ENCODE measurements at places on chromosomes 6 and 20.

DNA sequence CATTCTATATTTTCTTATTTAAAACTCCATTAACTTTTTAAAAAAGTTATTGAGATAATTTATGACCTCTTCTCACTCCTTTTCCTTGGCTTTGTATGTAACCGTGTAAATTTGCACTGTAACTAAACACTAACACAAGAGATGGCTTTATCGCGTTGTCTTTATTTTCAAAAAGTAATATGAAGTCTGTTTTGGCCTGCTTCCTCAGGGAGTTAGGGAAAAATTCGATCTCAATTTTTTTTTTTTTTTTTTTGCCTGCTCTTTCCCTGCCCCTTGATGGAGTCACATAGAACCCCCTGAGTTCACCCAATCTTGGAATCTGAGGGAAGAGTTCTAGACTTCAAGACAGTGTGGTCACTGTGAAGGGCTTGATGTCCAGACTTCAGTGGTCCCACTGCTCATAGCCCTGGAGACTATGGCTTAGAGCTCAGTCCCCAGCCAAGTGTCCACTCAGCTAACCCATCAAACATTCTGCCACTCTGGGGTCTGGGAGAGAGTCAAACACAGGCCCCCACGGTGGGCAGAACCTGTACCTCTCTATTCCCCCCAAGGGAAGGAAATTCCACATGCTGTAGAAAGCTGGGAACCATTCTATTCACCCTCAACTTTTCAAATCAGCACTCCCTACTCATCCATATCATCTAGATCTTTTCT is 15.7 kb upstream of the TBC1D22B start:
- no peak for DNase-seq

DNA sequence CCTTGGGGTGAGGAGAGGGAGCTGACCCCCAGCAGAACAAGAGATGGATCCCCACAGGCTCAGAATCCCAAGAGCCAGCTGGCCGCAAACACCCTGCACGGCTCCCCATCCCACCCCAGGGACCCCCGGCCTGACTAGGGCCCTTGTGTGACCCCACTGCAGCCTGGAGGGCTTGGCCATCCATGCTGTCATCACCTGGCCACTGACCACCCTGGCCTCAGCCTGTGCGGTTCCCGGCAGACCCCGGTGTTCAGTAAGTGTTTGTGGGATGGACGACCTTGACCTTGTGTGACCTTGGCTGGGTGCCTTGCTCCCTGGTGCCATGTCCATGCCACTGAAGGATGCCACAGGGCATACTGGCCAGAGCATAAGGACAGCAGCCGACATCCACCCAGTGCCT is 328.3 kb downstream of the TAF4 start:
- DNase-seq, result no peak

GRCh38 chr20:62025832-62026563 is 39.7 kb downstream of the TAF4 start:
- DNase-seq, result peak; percentile 35

DNA sequence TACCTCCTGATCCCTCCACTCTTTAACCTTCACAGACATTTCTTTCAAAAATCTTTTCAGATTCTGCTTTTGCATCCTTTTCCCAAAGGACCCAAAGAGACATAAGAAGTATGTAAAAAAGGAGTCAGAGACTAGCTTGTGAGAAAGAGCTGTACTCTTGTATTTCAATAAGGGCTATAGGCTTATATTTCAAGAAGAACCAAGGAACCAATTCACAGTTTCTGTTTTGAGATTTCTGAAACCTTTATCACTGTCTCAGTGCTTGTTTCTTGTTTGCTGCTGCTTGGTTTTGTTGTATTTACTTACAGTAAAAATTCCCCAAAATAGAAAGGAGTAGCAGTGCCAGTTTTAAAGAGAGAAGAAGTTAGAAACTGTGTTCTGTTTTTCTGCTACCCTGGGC is 461.6 kb upstream of the ID4 start:
- no peak for DNase-seq

DNA sequence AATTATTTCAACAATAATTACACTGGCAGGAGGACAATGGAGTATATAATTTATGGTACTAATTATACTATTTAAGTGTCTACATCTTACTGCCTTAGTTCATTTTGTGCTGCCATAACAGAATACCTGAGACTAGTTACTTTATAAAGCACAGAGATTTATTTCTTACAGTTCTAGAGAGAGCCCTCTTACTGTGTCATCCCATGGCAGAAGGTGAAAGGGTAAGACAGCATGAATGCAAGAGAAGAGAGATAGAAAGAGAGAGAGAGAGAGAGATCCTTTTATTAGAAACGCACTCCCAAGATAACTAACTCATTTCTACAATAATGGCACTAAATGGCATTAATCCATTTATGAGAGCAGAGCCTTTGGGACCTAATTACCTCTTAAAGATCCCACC is 314.7 kb downstream of the EPM2A start:
- DNase-seq, result no peak

- no peak for DNase-seq
Measured at GRCh38 chr6:41013466-41014153, 25.4 kb downstream of the UNC5CL start.

GRCh38 chr6:137975188-137975940 is 108.3 kb downstream of the TNFAIP3 start:
- DNase-seq, result peak; percentile 58

- no peak for DNase-seq
Measured at GRCh38 chr6:15395087-15395486, 149.2 kb downstream of the JARID2 start.

GRCh38 chr6:74671558-74672025 is 534.3 kb downstream of the COL12A1 start:
- DNase-seq, result no peak

- no peak for DNase-seq
Measured at GRCh38 chr20:43727980-43728590, 1.3 kb upstream of the GTSF1L start.

GRCh38 chr6:43575105-43575771 is 600 bp downstream of the XPO5 start:
- no peak for DNase-seq

Data from Jurkat, Clone E6-1 (cell line).